ENCODE measurements at places on chromosomes 5 and 9.

DNA sequence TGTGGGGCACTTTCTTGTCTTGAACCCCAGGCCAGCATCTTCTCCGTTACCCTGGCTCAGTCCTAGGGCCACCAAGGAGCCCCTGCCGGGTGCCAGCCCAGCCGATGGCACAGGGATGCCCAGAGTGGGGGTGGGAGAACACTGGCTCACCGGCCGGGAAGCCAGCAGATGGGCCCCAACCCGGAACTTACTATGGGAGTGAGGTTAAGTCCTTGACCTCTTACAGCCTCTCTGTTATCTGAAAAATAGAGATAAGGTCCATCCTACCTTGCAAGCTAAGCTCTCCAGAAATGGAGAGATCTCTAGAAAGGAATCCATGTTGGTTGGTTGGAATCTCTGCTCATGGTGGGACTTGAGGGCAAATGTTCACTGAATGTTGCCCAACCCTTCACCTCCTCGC lies 20.8 kb downstream of the SH3PXD2B start:
- no peak for DNase-seq

DNA sequence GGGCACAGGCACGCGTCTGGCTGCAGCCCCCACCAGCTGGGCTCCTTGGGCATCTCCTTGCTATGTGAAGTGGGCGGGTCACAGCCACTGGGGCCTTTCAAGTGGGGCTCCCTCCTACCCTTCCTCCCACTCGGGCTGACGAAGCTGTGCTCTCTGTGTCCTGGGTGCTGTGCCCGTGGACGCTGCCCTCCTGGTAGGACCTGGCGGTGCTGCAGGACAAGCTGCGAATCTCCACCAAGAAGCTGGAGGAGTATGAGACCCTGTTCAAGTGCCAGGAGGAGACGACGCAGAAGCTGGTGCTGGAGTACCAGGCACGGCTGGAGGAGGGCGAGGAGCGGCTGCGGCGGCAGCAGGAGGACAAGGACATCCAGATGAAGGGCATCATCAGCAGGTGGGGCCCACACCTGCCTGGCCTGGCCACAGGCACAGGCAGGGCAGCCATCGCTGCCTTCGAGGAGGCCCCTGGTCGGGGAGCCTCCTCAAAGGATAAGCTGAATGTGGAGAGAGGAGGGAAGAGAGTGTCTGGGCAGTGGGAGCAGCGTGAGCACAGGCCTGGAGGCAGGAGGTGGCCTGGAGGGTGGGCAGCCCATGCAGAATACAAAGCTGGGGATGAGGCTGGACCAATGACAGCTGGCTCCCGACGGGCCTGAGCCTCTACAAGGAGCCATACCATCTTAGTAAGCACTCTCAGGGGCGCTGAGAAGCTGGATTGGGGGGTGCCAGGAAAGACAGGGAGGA lies 124.7 kb downstream of the DAB2IP start:
- no peak for DNase-seq

GRCh38 chr5:121937762-121938161 lies 24.0 kb upstream of the SRFBP1 start:
- DNase-seq = peak; percentile 70

GRCh38 chr9:404234-404633 lies 189.6 kb downstream of the DOCK8 start:
- DNase-seq = no peak

DNA sequence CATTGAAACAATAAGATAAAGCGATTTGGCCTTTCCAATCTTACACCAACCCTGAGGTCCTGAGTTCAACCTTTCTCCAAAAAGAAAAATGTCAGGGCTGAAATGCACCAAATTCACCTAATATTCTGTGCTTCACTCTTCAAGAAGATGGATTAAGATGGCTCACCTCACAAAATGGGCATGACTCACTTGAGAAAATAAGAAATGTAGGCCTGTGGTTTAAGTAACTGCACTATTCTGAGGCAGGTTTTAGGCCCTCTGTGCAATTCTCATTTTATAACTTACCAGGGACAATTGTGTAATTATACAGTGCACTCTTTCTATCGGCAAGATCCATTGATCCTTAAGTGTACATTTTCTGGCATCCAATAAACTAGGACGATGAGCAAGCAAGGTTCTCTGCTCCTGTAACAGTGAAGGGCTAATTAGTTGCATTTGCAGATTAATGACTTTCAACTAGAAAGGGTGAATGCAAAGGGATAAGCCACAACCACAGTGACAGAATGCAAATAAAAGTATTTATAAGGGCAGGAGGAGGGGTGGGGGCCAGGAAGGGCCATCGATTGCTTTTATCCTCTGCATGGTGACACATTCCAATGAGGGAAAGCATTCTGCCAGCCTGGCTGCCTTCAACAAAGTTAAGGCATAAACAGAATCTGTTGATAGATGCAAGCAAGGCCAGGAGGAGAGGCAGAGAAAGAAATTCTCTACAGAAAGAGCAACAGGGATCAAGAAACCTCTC lies 214.5 kb downstream of the CAAP1 start:
- DNase-seq = peak; percentile 16

- no peak for DNase-seq
Measured at GRCh38 chr9:132753593-132753880, 83.3 kb downstream of the GTF3C4 start.

GRCh38 chr9:92247296-92247695 lies 46.2 kb downstream of the IARS1 start:
- peak; percentile 31 for DNase-seq

DNA sequence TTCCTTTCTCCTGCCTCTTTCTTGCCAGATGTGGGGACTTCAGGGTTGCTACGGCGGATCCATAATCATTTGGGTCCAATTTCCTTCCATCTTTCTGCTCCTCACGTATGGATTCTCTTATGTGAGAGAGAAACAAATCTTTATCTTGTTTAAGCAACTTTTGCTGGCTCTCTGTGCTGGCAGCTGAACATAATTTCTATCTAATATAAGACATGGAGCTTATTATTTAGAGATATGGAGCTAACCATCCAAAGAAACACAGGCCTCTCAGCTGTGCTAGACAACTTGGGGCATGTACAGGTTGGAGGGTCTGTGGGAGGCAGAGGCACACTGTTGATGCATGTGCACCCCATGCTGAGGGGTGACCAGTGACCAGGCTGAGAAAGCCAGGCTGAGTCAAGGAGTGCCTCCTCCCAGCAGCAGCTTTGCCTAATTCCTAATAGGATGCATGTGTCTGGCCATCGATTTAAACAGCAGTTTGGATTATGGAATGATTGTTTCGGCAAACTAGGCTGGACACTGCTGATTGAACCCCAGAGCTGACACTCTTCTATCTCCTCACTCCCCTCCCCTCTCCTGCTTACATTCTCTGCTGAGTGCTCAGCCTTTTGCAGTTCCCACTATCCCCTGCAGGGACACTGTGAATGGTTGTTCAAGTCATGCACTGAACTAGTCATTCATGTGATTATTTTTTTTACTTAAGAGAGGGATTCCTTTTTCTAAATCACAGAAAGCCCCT lies 195.8 kb downstream of the ERCC6L2 start:
- DNase-seq = peak; percentile 37

DNA sequence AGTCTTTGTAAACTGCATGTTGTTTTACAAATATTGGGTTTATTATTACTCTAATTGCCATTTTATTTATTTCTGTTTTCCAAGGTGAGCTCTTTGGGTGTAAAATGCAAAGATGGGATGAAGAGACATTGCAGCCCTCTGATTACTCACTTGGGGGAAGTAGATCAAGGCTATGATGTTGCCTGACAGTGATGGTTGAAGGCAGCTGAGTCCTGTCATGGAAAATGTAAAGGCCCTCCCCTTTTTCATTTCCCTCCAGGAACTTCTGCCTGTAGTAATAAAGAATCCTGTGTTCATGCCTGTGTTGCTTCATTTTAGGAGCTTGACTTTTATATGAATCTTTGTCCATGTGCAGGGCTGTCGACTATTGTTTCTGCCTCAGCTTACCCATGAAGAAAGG lies 605.4 kb upstream of the CLINT1 start:
- DNase-seq = peak; percentile 32

DNA sequence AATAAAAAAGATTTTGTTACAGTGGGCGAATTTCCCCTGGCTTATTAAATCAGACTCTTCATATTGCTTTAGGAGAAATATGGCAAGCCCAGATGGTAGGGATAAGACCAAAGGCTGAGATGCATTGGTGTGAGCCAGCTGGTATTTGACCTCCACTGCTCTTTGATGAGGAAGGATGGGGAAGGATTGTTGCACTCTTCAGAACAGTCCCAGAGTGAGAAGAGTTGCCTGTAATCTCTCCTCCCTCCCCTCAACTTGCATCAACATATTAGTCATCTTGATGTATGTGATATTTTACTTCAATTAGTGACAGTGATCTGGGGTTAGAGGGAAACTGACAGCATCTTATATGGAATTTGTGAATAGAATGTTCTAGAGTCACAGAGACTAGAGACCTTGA lies 136.6 kb downstream of the ADAMTS12 start:
- peak; percentile 46 for DNase-seq

DNA sequence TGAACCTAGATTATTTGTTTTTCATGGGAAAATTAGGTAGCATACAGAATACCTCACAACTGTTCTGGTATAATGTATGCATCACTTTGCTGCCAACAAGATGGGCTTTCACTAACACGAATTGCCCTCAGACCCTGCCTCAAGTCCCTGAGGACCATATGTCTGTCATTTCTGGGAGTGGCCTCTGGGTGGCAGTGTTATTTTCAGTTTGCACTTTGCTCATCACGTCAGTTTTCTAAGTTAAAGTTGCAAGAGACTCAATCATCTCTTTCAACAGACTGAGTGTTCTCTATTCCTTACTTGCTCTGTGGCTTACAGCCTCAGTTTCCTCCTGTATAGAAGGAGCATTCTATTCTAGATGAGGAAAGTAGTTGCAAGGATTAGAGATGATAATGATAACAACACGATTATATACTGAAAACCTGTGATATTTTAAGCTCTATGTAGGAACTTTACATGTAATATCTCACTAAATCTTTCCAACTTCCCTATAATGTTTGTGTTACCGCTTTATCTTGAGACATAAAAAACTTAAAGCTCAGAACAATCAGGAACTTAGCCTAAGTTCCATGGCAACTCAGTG lies 55.7 kb downstream of the TSSK1B start:
- peak; percentile 55 for DNase-seq
